ENCODE measurements at places on chromosomes 5 and 9. TPM values are rescaled to one million over a fixed set of nuclear protein-coding genes. Genes with fewer than 3 reads are reported as not detected.

The BICD2 gene
- 20.5 TPM for total RNA-seq

The ZNG1F gene
- 13.2 TPM for total RNA-seq

The NDST1 gene
- total RNA-seq: 7.1 TPM

The CDH9 gene
- total RNA-seq: not detected

The SPATA31E1 gene
- total RNA-seq: not detected

The AHRR gene
- total RNA-seq: 24.0 TPM

- peaks cover 73% of the 10 kb centered on the region for H3K27me3 ChIP-seq
- peaks cover 12% of the 10 kb centered on the region for H3K4me1 ChIP-seq
- no peak overlapping the region for H3K27ac ChIP-seq
- no peak overlapping the region for H3K4me3 ChIP-seq
- H3K36me3 ChIP-seq: no peaks in the 10 kb centered on the region
- peak; percentile 38 for DNase-seq
Observed at GRCh38 chr9:107487521-107488374, 1.8 kb downstream of the KLF4 start.

- H3K4me3 ChIP-seq: no peak overlapping the region
- no peaks in the 10 kb centered on the region for H3K27me3 ChIP-seq
- peak overlapping the region; percentile 30 for H3K27ac ChIP-seq
- DNase-seq: no peak
Observed at GRCh38 chr9:127763918-127764384, 14.5 kb downstream of the SH2D3C start.

- peaks cover 23% of the 10 kb centered on the region for H3K4me1 ChIP-seq
- DNase-seq: peak; percentile 45
- peaks cover 4% of the 10 kb centered on the region for H3K36me3 ChIP-seq
- H3K4me3 ChIP-seq: peak overlapping the region; percentile 93
- H3K27ac ChIP-seq: peak overlapping the region; percentile 97
- H3K27me3 ChIP-seq: peaks cover 4% of the 10 kb centered on the region
Observed at GRCh38 chr5:78295035-78295961, 800 bp upstream of the AP3B1 start.

DNA sequence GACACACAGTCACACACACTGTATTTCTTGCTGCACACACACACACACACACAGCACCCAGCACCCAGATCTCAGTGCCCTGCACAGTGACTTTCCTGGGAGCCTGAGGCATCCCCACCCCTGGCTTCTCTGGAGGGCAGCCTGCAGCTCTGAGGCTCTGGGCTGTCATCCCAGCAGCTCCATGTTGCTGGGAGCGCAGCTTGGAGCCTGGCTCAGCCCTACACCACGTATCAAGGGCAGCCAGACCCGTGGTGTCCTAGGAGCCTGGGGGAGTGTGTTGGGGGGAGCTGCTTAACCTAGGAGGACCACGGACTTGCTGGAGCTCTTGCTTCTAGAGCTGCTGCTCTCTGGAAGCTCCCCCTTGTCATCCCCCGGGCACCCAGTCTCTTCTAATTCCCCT is 5.2 kb downstream of the IER5L start:
- peaks cover 9% of the 10 kb centered on the region for H3K4me1 ChIP-seq
- DNase-seq: no peak
- no peaks in the 10 kb centered on the region for H3K36me3 ChIP-seq
- H3K27ac ChIP-seq: no peak overlapping the region

DNA sequence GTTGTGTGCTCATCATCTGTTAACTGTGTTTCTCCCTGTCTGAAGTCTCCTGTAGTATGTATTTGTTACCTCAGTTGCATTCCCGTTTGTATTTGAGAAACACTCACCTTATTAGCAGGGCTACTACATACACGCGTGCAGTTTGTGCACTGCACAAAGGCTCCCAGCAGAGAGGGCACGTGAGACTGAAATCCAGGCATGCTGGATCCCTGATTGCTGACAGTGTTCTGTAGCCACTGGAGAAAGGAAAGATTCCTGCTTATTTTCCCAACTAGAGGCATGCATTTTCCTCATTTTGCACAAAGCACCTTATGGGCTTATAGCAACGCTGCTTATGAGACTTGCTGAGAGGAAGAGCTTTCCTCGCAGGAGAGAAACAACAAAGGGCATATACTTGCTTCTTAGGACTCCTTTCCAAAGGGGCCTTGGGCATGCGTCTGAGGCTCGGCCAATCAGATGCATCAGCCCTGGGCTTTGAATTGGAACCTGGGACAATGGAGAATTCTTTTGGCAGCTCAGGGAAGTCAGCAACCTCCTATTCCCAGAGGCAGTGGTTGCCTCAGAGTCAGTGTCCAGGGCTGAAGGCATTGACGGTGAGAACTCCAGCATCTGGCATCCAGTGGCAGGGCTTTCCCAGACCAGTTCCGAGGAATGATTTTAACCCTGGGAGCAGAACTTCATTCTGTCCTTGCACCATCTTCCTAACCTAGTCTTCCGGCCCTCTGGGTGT is 9.9 kb upstream of the MEGF10 start:
- peaks cover 10% of the 10 kb centered on the region for H3K27me3 ChIP-seq
- no peaks in the 10 kb centered on the region for H3K4me1 ChIP-seq
- H3K27ac ChIP-seq: no peak overlapping the region
- H3K4me3 ChIP-seq: no peak overlapping the region
- H3K36me3 ChIP-seq: no peaks in the 10 kb centered on the region
- DNase-seq: no peak

GRCh38 chr5:175752826-175753535 is 95.1 kb downstream of the HRH2 start:
- no peaks in the 10 kb centered on the region for H3K36me3 ChIP-seq
- H3K4me1 ChIP-seq: no peaks in the 10 kb centered on the region

DNA sequence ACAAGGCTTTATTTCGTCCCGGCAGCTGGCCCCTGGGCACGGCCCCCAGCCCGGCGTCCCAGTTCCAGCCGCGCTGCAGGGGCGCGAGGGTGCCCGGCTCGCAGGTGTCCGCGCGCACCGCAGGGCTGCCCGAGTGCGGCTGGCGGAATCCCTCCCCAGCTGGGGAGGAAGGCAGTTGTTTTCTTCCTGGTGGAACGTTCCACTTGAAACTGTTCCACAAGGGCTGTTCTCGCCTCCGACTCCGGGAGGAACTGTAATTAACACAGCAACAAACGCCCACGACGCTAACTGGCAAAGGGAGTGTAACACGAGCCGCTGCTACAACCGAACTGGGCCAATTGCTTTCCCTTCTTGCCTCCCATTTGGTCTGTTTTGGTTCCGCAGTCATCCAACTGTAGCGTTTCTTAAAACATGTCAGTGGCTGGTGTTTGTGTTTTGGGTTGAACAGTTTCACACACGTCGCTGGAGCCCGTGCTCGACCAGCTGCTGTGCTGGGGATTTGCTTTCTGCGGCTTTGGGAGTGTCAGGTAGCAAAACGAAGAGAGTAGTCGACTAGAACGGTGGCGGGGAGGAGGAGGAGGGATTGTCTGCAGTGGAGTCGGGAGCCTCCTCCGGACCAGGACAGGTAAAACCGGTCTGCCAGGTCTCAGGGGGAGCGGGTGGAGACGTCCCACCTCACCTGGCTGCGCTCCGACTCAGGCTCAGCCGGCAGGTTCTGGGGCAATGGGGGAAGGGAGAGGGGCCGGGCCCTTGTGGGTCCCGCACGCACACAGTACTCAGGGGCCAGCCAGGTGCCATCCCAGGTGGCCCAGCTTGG is 131.6 kb upstream of the NIPBL start:
- no peak overlapping the region for H3K27ac ChIP-seq
- peaks cover 59% of the 10 kb centered on the region for H3K27me3 ChIP-seq
- peak; percentile 38 for DNase-seq
- peaks cover 10% of the 10 kb centered on the region for H3K4me1 ChIP-seq
- no peaks in the 10 kb centered on the region for H3K36me3 ChIP-seq

GRCh38 chr9:14447103-14447502 is 133.2 kb upstream of the NFIB start:
- H3K27ac ChIP-seq: no peak overlapping the region
- H3K27me3 ChIP-seq: no peaks in the 10 kb centered on the region
- H3K4me3 ChIP-seq: no peak overlapping the region

GRCh38 chr9:70571258-70571657 is 156.8 kb upstream of the KLF9 start:
- H3K27me3 ChIP-seq: no peaks in the 10 kb centered on the region
- no peak overlapping the region for H3K27ac ChIP-seq
- no peak overlapping the region for H3K4me3 ChIP-seq
- peaks cover 8% of the 10 kb centered on the region for H3K4me1 ChIP-seq
- no peak for DNase-seq

- H3K4me1 ChIP-seq: no peaks in the 10 kb centered on the region
- no peak overlapping the region for H3K4me3 ChIP-seq
- H3K27ac ChIP-seq: no peak overlapping the region
- DNase-seq: no peak
- no peaks in the 10 kb centered on the region for H3K36me3 ChIP-seq
Observed at GRCh38 chr5:100165309-100165708, 369.9 kb upstream of the FAM174A start.

GRCh38 chr9:76289703-76290102 is 104.5 kb downstream of the RFK start:
- H3K4me1 ChIP-seq: peaks cover 3% of the 10 kb centered on the region
- no peak overlapping the region for H3K4me3 ChIP-seq
- no peak overlapping the region for H3K27ac ChIP-seq
- no peaks in the 10 kb centered on the region for H3K36me3 ChIP-seq
- H3K27me3 ChIP-seq: no peaks in the 10 kb centered on the region

DNA sequence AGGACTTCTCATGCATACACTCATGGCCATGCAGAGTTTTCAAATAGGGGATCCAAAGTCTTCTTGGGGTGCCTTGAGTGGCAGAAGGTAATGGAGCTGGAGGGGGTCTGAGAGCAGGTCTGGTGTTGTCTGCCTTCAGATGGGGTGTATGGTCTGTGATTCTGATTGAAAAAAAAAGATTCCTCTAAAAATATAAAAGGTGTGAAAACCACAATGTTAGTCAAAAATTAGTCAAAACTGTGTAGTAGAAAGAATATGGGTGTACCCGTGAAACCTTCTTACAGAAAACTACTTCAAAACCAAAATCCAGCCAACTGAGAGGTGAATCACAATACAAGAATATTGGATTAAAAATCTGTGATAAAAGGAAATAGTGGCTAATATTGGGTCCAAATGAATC is 20.1 kb downstream of the DOCK2 start:
- peaks cover 64% of the 10 kb centered on the region for H3K36me3 ChIP-seq
- H3K27me3 ChIP-seq: no peaks in the 10 kb centered on the region
- H3K27ac ChIP-seq: peak overlapping the region; percentile 78

DNA sequence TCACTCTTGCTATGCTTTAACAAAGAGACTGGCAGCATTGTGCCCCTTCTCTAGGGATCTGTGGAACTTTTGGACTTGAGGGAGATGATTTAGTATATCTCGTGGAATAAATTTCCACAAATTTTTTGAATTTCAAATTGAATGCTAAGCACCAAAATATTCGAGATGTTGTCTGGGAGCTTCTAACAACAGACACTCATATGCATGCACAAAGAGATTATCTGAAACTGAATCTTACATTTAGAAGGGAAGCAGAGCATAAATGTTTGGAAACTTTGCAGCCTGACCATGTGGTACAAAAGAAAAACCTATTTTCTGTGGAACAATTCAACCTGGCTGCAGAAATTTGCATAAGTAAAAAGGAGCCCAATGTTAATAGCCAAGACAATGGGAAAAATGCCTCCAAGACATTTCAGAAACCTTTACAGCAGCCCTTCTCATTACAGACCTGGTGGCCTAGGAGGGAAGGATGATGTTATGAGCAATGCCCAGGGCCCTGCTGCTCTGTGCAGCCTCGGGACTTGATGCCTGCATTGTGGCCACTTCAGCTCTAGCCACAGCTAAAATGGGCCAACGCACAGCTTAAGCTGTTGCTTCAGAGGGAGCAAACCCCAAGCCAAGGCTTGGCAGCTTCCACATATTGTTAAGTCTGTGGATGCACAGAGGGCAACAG is 285.8 kb upstream of the FAM174A start:
- DNase-seq: no peak
- H3K36me3 ChIP-seq: no peaks in the 10 kb centered on the region
- no peak overlapping the region for H3K4me3 ChIP-seq
- H3K4me1 ChIP-seq: no peaks in the 10 kb centered on the region
- no peaks in the 10 kb centered on the region for H3K27me3 ChIP-seq
- H3K27ac ChIP-seq: no peak overlapping the region

GRCh38 chr5:104731331-104731730 is 1168.7 kb upstream of the NUDT12 start:
- H3K27ac ChIP-seq: no peak overlapping the region
- H3K4me3 ChIP-seq: no peak overlapping the region
- DNase-seq: no peak
- no peaks in the 10 kb centered on the region for H3K27me3 ChIP-seq
- no peaks in the 10 kb centered on the region for H3K4me1 ChIP-seq

DNA sequence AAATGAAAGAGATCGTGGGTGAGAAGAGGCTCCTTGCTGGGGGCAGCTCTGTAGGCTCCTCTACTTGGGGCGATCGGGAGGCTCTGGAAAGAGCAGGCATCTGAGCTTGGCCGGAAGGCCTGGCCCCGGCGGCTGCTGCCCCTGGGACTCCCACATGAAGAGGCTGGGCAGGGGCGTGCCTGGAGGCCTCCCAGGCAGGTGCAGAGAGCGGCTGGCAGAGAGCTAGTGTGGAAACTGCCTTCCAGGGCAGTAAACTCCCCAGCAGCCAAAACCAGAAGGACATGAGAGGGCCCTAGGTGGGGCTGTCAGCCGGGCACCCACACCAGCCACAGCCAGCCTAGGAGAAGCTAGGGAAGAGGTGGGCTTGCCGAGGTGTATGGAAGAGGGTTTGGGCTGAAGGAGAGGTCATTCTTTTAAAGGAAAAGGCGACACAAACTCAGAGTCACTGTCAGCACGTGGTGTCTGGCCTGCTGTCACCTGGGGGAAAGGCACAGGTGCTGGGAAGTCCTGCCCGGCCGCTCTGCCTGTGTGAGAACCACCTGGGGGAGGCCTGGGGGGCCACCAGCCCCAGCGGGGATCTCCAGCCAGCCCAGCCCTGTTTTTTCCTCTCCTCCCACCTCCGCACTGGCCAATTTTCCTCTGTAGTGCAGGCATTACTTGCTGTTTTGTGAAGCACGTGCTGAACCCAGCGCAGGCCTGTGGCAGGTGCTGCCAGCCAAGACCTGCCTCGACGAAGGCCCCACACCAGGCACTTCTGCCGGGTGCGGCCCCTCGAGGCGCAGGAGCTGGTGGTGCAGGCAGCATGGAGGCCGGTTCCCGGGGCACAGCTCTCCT is 44.8 kb upstream of the EGFL7 start:
- H3K4me3 ChIP-seq: no peak overlapping the region
- no peaks in the 10 kb centered on the region for H3K36me3 ChIP-seq
- H3K4me1 ChIP-seq: no peaks in the 10 kb centered on the region
- no peaks in the 10 kb centered on the region for H3K27me3 ChIP-seq

- no peak overlapping the region for H3K4me3 ChIP-seq
- no peak overlapping the region for H3K27ac ChIP-seq
- H3K27me3 ChIP-seq: peaks cover 4% of the 10 kb centered on the region
- H3K36me3 ChIP-seq: peaks cover 3% of the 10 kb centered on the region
Observed at GRCh38 chr9:36163049-36163785, 6.0 kb upstream of the CCIN start.

- no peaks in the 10 kb centered on the region for H3K4me1 ChIP-seq
- no peak overlapping the region for H3K27ac ChIP-seq
- no peak for DNase-seq
- no peaks in the 10 kb centered on the region for H3K27me3 ChIP-seq
- H3K36me3 ChIP-seq: no peaks in the 10 kb centered on the region
Observed at GRCh38 chr5:144788556-144788955, 617.9 kb downstream of the KCTD16 start.

DNA sequence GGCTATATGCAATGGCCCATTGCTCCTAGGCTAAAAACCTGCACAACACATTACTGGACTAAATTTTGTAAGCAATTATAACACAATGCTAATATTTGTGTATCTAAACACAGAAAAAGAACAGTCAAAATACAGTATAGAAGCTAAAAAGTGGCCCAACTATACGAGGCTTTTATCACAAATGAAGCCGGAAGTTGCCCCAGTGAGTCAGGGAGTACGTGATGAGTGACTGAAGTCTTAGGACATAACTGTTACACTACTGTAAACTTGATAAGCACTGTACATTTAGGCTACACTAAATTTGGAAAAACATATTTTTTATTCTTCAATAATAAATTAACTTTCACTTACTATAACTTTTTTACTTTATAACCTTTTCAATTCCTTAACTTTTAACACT is 105.2 kb upstream of the PRR16 start:
- no peak for DNase-seq
- H3K4me1 ChIP-seq: no peaks in the 10 kb centered on the region
- no peaks in the 10 kb centered on the region for H3K36me3 ChIP-seq
